MCF 10A (cell line): ENCODE measurements at places on chromosomes 5 and 9. TPM values are rescaled to one million over a fixed set of nuclear protein-coding genes. Genes with fewer than 3 reads are reported as not detected.

Gene CTNND2
- total RNA-seq: not detected in 2 replicates

GRCh38 chr5:106258591-106259125 is 1412.1 kb downstream of the EFNA5 start:
- DNase-seq: peak; percentile 16
- no peaks in the 10 kb centered on the region for H3K36me3 ChIP-seq
- no peaks in the 10 kb centered on the region for H3K4me1 ChIP-seq

- peaks cover 6% of the 10 kb centered on the region for H3K36me3 ChIP-seq
- peaks cover 45% of the 10 kb centered on the region for H3K4me1 ChIP-seq
- peak overlapping the region; percentile 92 for H3K27ac ChIP-seq
These were observed 455.3 kb downstream of the RAB3C start for GRCh38 chr5:59037941-59038797.

Gene MEF2C
- total RNA-seq: 0.05 and 0.07 TPM in 2 replicates

- no peak overlapping the region for H3K4me3 ChIP-seq
- peaks cover 38% of the 10 kb centered on the region for H3K36me3 ChIP-seq
- no peaks in the 10 kb centered on the region for H3K4me1 ChIP-seq
- no peak overlapping the region for H3K27ac ChIP-seq
These were observed 25.5 kb downstream of the GOLM1 start for GRCh38 chr9:86073839-86074238.

- peaks cover 8% of the 10 kb centered on the region for H3K4me1 ChIP-seq
- H3K27ac ChIP-seq: no peak overlapping the region
- peaks cover 11% of the 10 kb centered on the region for H3K27me3 ChIP-seq
- no peak for DNase-seq
- no peaks in the 10 kb centered on the region for H3K36me3 ChIP-seq
These were observed 66.7 kb upstream of the PCA3 start for GRCh38 chr9:76697554-76697953.

DNA sequence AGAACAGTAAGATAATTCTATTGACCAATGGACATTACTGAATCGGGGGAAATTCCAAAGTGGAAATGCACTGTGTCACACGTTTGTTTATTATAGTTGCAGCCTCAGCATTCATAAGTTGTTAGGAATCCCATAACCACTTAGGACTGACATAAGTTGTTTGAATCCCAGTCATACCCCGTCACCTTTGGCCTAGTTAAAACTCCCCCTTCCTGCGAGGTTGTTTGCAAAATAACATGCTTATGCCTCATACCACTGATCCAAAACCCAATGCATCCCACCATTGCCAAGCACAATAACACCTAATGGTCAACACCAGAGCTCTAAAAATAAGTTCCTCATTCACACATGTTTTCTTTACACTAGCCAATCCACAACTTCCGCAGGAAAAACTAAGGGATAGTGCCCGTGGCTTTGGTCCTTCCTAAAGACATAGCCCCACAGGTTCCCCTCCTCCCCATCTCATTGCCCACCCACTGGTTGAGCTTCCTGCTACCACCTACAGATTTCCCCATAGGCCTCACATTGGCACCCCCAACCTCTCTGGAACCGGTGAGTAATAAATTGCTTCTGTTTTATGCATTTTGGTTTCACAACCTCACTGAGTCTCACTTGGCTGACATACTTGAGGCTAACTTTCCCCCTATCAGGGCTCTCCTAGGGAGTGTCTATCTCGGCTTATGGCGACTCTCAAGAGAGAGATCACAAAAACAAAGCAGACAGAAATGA is 42.3 kb upstream of the MUSK start:
- no peak overlapping the region for H3K4me3 ChIP-seq
- DNase-seq: peak; percentile 83
- no peaks in the 10 kb centered on the region for H3K36me3 ChIP-seq
- no peak overlapping the region for H3K27ac ChIP-seq
- no peaks in the 10 kb centered on the region for H3K4me1 ChIP-seq

Gene KCNT1
- total RNA-seq: not detected in 2 replicates

DNA sequence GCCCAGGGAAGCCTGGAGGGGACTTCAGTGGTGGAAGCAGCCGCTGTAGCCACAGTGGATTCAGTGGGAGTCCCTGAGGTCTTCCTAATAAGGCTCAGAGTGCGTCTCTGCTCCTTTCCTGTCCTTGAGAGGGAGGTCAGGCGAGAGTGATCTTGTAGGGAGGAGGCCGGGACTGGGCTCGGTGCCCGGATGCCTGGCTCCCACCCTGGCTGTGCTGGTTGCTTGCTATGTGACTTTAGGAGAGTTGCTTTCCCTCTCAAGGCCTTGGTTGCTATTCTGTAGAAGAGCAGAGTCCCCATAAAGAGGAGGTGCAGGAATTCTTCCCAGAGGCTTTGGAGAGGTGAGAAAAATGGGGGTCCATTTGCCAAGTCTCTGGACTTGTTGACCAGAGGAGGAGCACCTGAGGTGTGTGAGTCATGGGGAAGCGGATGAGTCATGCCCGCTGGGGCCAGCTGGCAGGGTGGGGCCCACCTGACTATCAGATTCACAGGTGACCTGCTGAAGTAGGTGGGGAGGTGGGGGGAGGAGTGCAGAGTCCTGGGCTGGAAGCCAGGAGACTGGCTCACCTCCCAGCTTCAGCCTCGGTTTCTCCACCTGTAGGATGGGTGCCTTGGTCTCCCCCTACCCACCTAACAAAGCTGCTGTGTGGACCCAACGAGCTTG is 13.8 kb downstream of the GSN start:
- H3K27ac ChIP-seq: peak overlapping the region; percentile 80
- H3K36me3 ChIP-seq: no peaks in the 10 kb centered on the region
- H3K4me1 ChIP-seq: peaks cover 85% of the 10 kb centered on the region
- peak; percentile 96 for DNase-seq
- no peaks in the 10 kb centered on the region for H3K27me3 ChIP-seq

Gene SLC12A7
- total RNA-seq: 6.3 and 8.1 TPM in 2 replicates

- no peaks in the 10 kb centered on the region for H3K36me3 ChIP-seq
- H3K4me3 ChIP-seq: no peak overlapping the region
- no peak overlapping the region for H3K27ac ChIP-seq
- DNase-seq: no peak
- H3K27me3 ChIP-seq: peaks cover 42% of the 10 kb centered on the region
These were observed 26.0 kb upstream of the MAST4 start for GRCh38 chr5:66570201-66570600.

Gene DNAI1
- not detected in 2 replicates for total RNA-seq

DNA sequence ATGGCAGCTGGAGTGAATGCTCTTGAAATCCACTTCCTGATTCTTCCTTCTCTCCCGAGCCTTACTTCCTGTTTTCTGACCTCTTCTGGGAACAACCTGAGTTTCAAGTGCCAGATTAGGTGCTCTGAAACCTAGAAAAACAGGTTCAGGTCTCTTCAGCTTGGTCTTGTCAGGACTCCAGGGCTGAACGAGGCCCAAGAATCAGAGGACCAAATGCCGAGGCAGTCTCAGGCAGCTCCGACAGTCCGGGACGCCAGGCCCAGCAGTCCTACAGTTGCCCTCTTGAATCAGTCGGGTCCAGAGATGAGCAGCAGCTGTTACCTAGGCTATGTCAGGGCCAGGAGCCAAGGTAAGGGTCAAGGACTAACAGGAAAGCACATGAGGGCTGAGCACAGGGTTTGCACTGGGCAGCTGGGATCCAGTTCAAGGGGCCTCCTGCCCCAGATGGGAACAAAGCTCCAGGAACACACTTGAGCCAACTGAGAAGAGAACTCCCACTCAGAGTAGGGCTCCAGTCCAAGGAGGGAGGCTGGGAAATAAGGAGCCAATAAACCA is 38.3 kb upstream of the ADRA1B start:
- H3K4me3 ChIP-seq: no peak overlapping the region
- peaks cover 26% of the 10 kb centered on the region for H3K4me1 ChIP-seq
- no peak overlapping the region for H3K27ac ChIP-seq

GRCh38 chr5:140627972-140628371 is 5.0 kb downstream of the CD14 start:
- H3K36me3 ChIP-seq: peaks cover 8% of the 10 kb centered on the region
- no peak overlapping the region for H3K4me3 ChIP-seq
- DNase-seq: no peak
- H3K4me1 ChIP-seq: peaks cover 18% of the 10 kb centered on the region
- no peak overlapping the region for H3K27ac ChIP-seq

Gene GPRIN1
- 3.0 and 3.7 TPM in 2 replicates for total RNA-seq

Gene GTF2H2
- 16.6 and 19.4 TPM in 2 replicates for total RNA-seq

Gene MAN2A1
- 44.1 and 55.8 TPM in 2 replicates for total RNA-seq

DNA sequence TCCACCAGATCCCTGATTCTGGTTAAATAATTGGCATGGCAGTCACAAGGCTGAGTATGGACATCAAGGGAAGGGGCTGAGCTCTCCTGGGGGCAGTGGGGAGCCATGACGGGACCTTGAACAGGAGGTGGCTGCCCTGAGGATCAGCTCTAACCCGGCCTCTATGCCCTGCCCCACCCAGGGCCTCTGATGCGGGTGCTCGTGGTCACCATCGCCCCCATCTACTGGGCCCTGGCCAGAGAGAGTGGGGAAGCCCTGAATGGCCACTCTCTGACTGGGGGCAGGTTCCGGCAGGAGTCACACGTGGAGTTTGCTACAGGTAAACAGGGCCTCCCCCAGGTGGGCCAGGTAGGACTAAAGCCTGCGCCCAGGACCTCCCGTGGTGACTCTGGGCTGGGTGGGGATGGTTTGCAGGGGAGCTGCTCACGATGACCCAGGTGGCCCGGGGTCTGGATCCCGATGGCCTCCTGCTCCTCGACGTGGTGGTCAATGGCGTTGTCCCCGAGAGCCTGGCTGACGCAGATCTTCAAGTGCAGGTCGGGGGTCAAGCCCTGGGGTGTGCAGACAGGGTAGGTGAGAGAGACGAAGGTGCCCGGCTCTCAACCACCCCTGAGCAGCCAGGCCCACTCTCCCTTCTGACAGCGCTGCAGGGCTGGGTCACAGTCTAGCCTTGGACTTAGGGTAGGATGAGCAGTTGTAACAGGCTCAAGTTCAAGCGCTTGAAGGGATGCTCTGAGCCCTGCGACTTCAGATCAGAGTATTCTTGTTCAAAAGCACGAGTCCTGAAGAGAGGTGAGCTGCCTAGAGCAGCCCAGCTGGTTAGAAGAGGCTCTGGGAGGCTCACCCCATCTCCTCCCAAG is 19.9 kb upstream of the ASS1 start:
- H3K4me1 ChIP-seq: peaks cover 8% of the 10 kb centered on the region
- no peaks in the 10 kb centered on the region for H3K27me3 ChIP-seq
- no peak for DNase-seq
- H3K36me3 ChIP-seq: peaks cover 5% of the 10 kb centered on the region
- no peak overlapping the region for H3K4me3 ChIP-seq
- no peak overlapping the region for H3K27ac ChIP-seq

DNA sequence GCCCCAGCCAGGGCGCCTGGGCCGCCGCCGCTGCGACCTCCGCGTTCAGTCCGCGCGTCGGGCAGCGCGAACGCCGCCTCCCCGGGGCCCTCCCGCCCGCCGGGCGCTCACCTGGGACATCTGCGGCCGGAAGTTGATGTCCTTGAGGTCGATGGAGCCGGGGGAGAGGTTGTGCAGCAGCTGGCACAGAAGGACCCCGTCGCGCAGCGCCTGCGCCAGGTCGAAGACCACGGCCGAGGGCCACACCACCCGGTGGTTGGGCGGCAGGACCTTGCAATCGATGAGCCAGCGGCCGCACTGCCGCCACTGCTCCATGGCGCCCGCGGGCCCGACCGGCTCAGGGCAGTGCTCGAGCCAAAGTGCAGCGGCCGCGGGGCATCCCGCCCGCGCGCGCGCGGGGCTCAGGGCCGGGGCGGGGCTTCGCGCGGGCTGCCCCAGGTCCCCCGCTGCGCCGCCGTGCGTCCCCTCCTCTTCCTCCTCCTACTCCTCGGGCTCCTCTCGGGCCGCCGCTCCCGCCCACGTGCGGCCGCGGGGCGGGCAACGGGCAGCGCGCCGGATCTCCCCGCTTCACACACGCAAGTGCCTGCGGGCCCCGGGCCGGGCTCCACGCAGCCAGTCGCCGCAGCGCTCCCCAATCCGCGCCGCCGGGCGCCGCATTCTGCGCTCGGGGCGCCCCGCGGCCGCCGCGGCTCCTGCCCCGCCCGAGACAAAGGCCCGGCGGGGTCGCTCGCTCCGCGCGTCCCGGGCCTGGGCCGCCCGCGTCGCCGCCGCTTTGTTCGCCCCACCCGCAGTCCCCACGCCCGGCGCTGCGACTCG is at the start of gene VAV2:
Gene VAV2, minus strand, starts transcription at position 361 of the 816 bp plus-strand sequence. Its CDS starts 46 bp downstream, at position 315.
- no peaks in the 10 kb centered on the region for H3K36me3 ChIP-seq
- peaks cover 2% of the 10 kb centered on the region for H3K4me1 ChIP-seq
- no peaks in the 10 kb centered on the region for H3K27me3 ChIP-seq
- DNase-seq: peak; percentile 58

Gene FSTL4
- total RNA-seq: 0.12 TPM in 1 of 2 replicates, not detected in the other

Gene PTRH1
- 35.2 and 37.8 TPM in 2 replicates for total RNA-seq

Gene PCDHGB3
- 0.33 and 0.56 TPM in 2 replicates for total RNA-seq

DNA sequence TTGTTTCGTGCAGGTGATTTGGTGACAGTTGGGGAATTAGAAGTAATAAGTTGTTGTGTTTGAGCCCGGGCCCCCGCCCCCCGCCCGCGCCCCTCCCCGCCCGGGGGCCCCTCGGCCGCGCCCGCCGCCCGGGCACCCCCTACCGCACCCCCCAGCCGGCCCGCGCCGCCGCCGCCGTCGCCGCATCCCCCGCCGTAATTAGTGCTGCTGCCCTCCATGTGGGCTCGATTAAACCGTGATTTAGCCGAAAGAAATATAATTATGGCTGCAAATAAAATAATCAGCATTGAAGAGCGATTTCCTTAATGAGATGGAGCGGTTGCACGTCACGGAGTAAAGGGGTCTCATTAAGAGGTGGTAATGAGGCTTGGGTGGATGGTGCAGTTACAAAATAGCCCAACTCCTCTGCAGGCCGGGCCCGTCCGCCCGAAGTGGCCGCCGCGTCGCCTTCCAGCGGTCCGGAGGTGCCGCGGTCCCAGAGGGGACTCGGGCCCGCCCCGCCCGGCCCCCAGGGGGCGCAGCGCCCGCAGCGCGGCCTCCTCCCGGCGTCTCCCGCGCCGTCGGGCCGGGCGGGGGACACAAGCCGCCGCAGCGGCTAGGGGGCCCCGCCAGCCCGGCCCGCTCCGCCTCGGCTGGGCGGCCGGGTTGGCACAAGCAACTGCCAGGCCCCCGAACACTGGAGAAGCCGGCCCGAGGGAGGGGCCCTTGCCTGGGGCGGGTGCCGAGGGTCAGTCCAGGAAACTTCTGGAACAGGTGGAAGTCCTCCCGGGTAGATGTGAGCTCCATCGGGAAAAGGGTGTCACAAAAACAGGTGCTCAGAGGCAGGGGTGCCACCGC is 6.9 kb upstream of the OTP start:
- H3K27me3 ChIP-seq: peaks cover 62% of the 10 kb centered on the region
- DNase-seq: no peak
- no peak overlapping the region for H3K4me3 ChIP-seq
- no peak overlapping the region for H3K27ac ChIP-seq
- no peaks in the 10 kb centered on the region for H3K36me3 ChIP-seq
- H3K4me1 ChIP-seq: no peaks in the 10 kb centered on the region

- DNase-seq: peak; percentile 49
- no peak overlapping the region for H3K27ac ChIP-seq
- peaks cover 27% of the 10 kb centered on the region for H3K4me1 ChIP-seq
- H3K4me3 ChIP-seq: no peak overlapping the region
- no peaks in the 10 kb centered on the region for H3K27me3 ChIP-seq
These were observed 104.3 kb downstream of the GNAQ start for GRCh38 chr9:77927265-77927664.

GRCh38 chr5:2836133-2836532 is 84.7 kb upstream of the IRX2 start:
- no peaks in the 10 kb centered on the region for H3K27me3 ChIP-seq
- DNase-seq: no peak
- H3K36me3 ChIP-seq: no peaks in the 10 kb centered on the region
- no peaks in the 10 kb centered on the region for H3K4me1 ChIP-seq
- no peak overlapping the region for H3K4me3 ChIP-seq
